HFFc6 (cell line): ENCODE measurements at places on chromosomes 16 and 17. TPM values are rescaled to one million over a fixed set of nuclear protein-coding genes. Genes with fewer than 3 reads are reported as not detected.
A peak's percentile ranks its signal among the peaks of the same experiment; 100 is the strongest.

Gene CLDN9
- total RNA-seq, result 0.18 TPM in 1 of 3 replicates, not detected in the others

Gene ADAD2
- not detected in 3 replicates for total RNA-seq

Gene CDRT15L2
- not detected in 3 replicates for total RNA-seq

Gene KRTAP3-2
- total RNA-seq, result not detected in 2 replicates

Gene KRT39
- not detected in 3 replicates for total RNA-seq

Gene MT1G
- total RNA-seq, result 0.87 TPM in 1 of 3 replicates, not detected in the others

Gene TSC2
- total RNA-seq, result 80.2 and 88.3 TPM in 2 replicates

DNA sequence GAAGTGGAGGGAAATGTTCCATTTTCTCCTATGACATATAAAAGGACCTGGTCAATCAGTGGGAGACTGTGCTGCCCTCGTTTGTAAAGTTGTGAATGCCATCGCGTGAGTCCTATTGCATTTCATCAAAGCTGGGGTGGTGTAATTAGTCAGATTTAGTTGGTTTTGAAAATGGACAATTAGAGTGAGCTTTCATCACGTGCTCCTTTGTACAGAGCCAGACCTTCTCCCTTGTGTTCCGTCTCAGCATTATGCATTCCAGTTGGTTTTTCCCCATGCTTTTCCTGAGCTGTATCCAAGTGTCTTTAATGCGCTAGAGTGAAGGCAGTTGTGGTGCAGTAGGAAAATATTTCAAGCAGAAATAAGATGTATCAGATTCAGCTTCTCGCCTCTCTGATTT, 10.4 kb downstream of the SEC14L1 start:
- no peak overlapping the region for H3K27ac ChIP-seq
- peaks cover 70% of the 10 kb centered on the region for H3K4me1 ChIP-seq
- no peak for DNase-seq
- no peak overlapping the region for H3K4me3 ChIP-seq

GRCh38 chr17:60899115-60899514, 221.5 kb downstream of the BCAS3 start:
- H3K4me1 ChIP-seq, result peaks cover 32% of the 10 kb centered on the region
- H3K27me3 ChIP-seq, result no peaks in the 10 kb centered on the region
- peaks cover 21% of the 10 kb centered on the region for H3K36me3 ChIP-seq

GRCh38 chr17:83064732-83065659, 14.4 kb upstream of the METRNL start:
- H3K27ac ChIP-seq, result no peak overlapping the region
- no peaks in the 10 kb centered on the region for H3K4me1 ChIP-seq
- H3K4me3 ChIP-seq, result no peak overlapping the region
- no peak for DNase-seq
- peaks cover 5% of the 10 kb centered on the region for H3K27me3 ChIP-seq
- H3K36me3 ChIP-seq, result no peaks in the 10 kb centered on the region

GRCh38 chr16:19876501-19877059, 8.1 kb downstream of the GPRC5B start:
- no peaks in the 10 kb centered on the region for H3K4me1 ChIP-seq
- H3K27ac ChIP-seq, result no peak overlapping the region
- H3K27me3 ChIP-seq, result peaks cover 11% of the 10 kb centered on the region
- no peaks in the 10 kb centered on the region for H3K36me3 ChIP-seq
- H3K4me3 ChIP-seq, result no peak overlapping the region
- no peak for DNase-seq

DNA sequence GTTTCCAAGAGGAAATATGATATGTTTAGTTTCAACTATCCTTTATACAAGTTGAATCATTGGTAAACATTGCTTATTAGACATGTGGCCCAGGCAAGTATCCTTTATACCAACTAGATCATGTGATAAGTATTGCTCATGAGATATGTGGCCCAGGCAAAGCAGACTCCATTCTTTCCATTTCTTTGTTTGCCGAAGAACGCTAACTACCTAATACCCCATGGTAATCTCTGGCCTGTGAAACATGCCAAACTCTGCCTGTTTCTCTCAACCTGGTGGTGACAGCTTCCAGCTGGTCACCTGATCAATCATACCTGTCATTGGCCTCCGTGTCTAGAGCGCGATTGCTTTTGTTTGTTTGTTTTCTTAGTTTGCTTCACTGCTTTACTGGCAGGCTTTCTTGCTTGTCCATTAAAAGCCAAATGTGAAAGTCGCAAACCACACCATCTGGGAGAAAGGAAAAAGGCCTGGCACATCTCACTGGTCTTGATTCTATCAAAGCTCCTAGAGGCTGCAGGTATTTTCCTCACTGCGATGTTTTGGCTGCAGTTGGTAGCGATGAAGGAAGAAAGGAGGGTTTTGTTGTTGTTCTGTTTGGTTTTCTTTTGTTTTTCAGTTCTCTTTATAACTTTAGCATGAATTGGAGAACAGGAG, 686.2 kb downstream of the KCNJ2 start:
- no peaks in the 10 kb centered on the region for H3K27me3 ChIP-seq
- H3K4me3 ChIP-seq, result peak overlapping the region; percentile 69; the same call in 1 of the 2 replicates
- no peak overlapping the region for H3K27ac ChIP-seq
- DNase-seq, result no peak

DNA sequence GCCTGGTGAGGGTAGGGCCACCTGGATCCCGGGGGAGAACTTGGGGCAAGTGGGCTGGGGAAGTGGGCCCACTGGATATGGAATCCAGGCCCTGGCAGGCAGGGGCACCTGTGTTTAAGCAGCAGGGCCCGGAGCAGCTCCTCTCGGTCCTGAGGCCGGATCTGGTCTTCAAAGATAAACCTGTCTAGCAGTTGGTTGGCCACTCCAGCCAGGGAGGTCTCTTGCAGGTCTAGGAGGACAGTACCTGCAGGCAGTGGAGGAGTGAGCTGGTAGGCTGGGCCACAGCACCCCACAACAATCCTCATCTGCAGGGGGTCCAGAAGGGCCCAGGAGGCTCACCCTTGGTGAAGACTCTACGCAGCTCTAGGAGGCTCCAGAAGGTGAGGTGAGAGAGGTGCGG, 7.6 kb downstream of the SLC4A1 start:
- DNase-seq, result no peak
- no peak overlapping the region for H3K27ac ChIP-seq

DNA sequence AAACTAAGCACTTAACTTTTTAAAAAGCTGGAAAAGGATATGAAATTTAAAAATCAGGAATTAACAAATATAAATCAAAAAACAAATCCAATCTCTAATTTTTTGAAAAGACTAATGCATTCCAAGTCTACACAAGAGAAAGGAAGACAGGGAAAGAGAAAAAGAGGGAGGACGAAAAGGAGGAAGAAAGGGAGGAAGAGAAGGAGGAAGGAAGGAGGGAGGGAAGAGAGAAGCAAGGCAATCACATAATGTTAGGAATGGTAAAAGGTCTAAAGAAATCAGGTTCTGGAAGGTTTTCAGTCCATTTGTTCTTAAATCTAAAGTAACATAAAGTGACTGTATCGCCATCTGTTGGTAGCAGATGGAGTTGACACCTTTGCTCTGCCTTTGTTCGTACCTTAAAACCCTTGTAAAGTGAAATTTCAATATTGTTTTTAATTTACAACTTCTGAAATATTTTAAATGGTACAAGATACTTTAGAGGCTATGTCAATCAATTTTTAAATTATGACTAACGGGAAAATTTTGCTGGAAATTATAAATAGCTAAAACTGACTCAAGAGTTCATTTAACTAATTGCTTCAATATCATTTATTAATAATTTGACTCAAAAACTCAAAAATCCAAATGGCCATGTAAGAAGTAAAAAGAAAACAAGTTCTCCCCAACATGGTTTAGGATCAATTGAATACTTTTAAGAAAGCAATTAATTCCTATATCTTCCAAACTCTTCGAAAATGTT, 20.4 kb upstream of the CDYL2 start:
- H3K27me3 ChIP-seq, result peaks cover 6% of the 10 kb centered on the region; the same call in 1 of the 2 replicates
- H3K36me3 ChIP-seq, result no peaks in the 10 kb centered on the region
- H3K27ac ChIP-seq, result no peak overlapping the region
- peak; percentile 45 for DNase-seq
- H3K4me3 ChIP-seq, result no peak overlapping the region
- no peaks in the 10 kb centered on the region for H3K4me1 ChIP-seq

DNA sequence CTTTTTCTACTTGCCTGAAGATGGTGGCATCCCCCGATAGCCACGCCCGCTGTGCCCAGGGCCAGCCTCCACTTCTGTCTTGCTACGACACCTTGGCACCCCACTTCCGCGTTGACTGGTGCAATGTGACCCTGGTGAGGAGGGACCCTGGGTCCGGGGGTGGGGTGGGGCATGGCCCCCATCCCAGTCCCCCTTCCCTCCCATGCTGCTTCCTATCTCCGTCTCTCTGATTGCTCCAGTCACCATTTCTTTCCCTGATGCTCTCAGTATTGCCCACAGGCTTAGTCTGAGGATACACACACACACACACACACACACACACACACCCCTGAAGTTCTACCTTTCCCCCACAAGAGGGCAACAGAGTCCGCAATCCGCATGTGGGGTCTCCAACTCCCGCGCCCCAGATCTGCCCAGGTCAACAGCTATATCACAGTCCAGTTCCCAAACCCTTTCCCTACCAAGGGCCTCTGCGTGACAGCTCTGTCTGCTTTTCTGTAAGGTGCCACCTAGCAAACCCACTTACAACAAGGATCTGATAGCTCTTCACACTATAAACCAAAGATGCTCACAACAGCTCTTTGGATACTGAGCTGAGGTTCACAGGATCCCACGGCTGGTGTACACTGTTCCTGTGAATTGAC, 3.4 kb downstream of the SGCA start:
- H3K27me3 ChIP-seq, result peaks cover 54% of the 10 kb centered on the region
- H3K4me3 ChIP-seq, result peak overlapping the region; percentile 20
- peak overlapping the region; percentile 44; the same call in 1 of the 2 replicates for H3K27ac ChIP-seq
- peaks cover 7% of the 10 kb centered on the region; the same call in 1 of the 2 replicates for H3K36me3 ChIP-seq
- peaks cover 34% of the 10 kb centered on the region for H3K4me1 ChIP-seq

DNA sequence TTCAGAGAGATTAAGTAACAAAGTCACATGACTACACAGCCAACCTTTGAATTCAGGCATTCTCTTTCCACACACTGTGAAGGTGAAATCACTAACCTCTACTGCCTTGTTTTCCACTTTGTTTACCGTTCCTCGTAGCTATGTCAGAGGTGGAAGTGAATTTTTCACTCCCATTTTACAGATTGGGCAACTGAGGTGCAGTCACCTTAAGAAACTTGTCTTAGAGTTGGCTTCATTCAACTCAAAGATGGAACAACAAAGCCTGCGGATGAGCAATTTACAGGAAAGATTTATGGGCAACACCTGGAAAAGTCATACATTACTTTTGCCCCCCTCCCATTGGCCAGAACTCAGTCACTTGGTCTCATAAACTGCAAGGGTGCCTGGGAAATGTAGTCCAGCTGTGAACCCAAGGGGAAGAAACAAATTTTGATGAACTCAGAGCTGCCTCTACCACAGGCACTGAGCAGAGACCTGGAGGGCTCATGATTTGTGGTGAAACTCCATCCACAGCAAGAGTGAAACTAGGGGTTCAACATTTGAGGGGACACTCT, 784.6 kb upstream of the EEF2KMT start:
- DNase-seq, result no peak
- H3K4me3 ChIP-seq, result no peak overlapping the region
- no peaks in the 10 kb centered on the region; the same call in 1 of the 2 replicates for H3K27me3 ChIP-seq
- no peaks in the 10 kb centered on the region for H3K4me1 ChIP-seq

DNA sequence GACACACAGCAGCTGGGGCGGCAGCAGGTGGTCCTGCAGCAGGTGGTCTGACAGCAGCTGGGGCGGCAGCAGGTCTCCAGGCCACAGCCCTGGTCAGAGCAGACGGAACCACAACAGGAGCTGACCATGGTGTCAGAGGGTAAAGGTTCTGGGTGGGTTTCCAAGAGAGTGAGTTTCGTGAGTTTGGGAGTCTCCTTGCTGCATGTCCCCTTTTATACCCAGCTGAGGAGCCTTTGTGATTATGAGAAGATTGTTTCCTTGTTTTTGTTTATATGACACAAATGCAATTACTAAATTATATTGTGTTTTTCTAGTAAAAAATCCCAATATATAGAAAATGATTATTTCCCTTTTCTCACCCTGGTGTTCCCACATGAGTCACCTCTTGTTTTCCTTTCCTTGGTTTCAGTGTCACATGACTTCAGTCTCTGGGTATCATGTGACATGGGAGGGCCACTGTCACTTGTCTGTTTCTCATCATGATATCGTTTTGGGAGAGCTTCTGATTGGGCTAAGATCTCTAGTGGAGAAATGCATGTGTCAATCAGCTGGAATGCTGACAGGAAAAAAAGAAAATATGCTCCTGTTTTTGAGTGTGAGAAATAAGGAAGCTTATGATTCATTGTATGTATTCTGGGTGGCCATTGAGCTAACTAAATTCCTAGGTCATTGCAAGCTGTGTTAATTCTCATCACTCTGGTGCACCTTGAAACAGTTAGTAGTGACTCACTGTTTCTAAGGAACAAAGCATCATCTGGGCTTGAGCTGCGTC, at the start of gene KRTAP4-6:
TSS of gene KRTAP4-6 (minus strand) at position 185 of the 772 bp plus-strand sequence. CDS start at position 128, 57 bp downstream.
- H3K36me3 ChIP-seq, result peaks cover 52% of the 10 kb centered on the region
- peak within 1 kb of the TSS; percentile 84 for H3K27ac ChIP-seq
- H3K4me3 ChIP-seq, result peak within 1 kb of the TSS; percentile 16; the same call in 1 of the 2 replicates
- peak; percentile 88 for DNase-seq
- H3K4me1 ChIP-seq, result peaks cover 23% of the 10 kb centered on the region
- H3K27me3 ChIP-seq, result no peaks in the 10 kb centered on the region

GRCh38 chr17:69978056-69978646, 96.9 kb upstream of the KCNJ16 start:
- H3K4me3 ChIP-seq, result no peak overlapping the region
- DNase-seq, result no peak
- no peak overlapping the region for H3K27ac ChIP-seq
- no peaks in the 10 kb centered on the region for H3K4me1 ChIP-seq
- H3K27me3 ChIP-seq, result no peaks in the 10 kb centered on the region; the same call in 1 of the 2 replicates

DNA sequence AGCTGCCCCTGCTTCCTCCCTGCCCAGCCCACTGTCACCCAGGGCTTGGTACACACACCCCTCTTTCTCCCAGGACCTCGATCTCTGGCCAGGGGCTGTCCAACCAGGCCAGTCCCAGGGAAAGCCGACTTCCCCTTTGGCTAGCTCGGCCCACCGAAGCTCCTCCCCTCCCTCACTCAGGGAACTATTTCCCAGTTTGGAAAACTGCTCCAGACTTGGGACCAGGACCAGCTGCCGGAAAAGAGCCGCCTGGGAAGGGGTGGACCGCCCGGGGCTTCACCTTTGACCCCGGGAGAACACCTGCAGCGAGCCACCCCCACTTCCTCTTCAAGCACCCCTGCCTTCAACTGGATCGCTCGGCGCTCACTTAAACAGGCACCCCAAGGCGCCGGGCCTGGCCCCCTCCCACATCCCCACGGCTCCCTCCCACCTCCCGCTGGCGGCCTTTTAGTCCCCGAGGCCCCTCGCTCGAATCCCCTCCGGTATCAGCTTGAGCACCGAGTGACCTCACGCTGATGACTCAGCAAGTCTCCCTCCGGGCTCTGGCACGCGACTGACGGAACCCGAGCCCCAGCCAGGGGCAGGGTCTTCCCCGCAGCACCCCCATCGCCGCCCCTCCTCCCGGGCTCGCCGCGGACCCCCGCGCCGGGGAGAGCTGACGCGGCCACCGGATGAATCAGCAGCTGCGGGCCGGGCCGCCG, 934 bp downstream of the MAFG start:
- H3K27me3 ChIP-seq, result no peaks in the 10 kb centered on the region; the same call in 1 of the 2 replicates
- H3K27ac ChIP-seq, result peak overlapping the region; percentile 88
- H3K36me3 ChIP-seq, result no peaks in the 10 kb centered on the region
- peaks cover 17% of the 10 kb centered on the region for H3K4me1 ChIP-seq

GRCh38 chr17:79306424-79307318, 232.0 kb downstream of the ENGASE start:
- H3K36me3 ChIP-seq, result no peaks in the 10 kb centered on the region
- H3K4me1 ChIP-seq, result no peaks in the 10 kb centered on the region
- H3K27ac ChIP-seq, result no peak overlapping the region
- no peak for DNase-seq

GRCh38 chr17:2730764-2731353, 18.6 kb downstream of the CCDC92B start:
- no peak for DNase-seq
- no peaks in the 10 kb centered on the region for H3K36me3 ChIP-seq
- H3K27ac ChIP-seq, result no peak overlapping the region
- peaks cover 30% of the 10 kb centered on the region for H3K27me3 ChIP-seq

- H3K4me3 ChIP-seq, result no peak overlapping the region
- peaks cover 7% of the 10 kb centered on the region; the same call in 1 of the 2 replicates for H3K27me3 ChIP-seq
- no peak overlapping the region for H3K27ac ChIP-seq
Observed at GRCh38 chr16:81707411-81708265, 71.5 kb upstream of the PLCG2 start.
